ENCODE measurements at places on chromosomes 12 and 14.

DNA sequence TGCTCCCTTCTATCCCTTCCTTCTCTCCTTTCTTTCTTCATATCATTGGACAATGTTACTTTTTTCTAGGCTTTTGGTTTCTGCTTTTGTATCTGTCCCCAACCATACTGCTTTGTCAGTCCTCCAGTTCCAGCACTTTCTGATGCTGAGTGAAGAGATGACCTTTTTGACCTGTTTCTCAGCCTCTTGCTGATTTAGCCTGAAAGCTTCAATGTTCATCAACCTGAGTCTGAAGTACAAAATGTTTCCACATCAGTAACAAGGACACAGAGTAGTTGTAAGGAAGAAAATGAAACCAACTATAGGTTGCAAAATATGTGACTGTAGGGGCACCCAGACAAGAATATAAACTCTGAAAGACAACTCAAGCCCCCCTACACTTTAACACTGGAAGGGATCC is 25.2 kb upstream of the AKAP6 start:
- H3K27me3 ChIP-seq: no peaks in the 10 kb centered on the region
- H3K4me1 ChIP-seq: no peaks in the 10 kb centered on the region
- no peak overlapping the region for H3K4me3 ChIP-seq
- no peak for DNase-seq

GRCh38 chr12:26512213-26512612 is 316.8 kb downstream of the SSPN start:
- H3K27ac ChIP-seq: no peak overlapping the region
- no peak for DNase-seq
- H3K27me3 ChIP-seq: no peaks in the 10 kb centered on the region
- no peaks in the 10 kb centered on the region for H3K4me1 ChIP-seq

- H3K27ac ChIP-seq: no peak overlapping the region
- H3K36me3 ChIP-seq: no peaks in the 10 kb centered on the region
- DNase-seq: no peak
- H3K27me3 ChIP-seq: no peaks in the 10 kb centered on the region
Observed at GRCh38 chr12:54208591-54208990, 19.8 kb upstream of the SMUG1 start.

GRCh38 chr12:116736962-116737773 is 701 bp downstream of the SPRING1 start:
- no peak for DNase-seq
- H3K4me1 ChIP-seq: peaks cover 6% of the 10 kb centered on the region
- peak overlapping the region; percentile 45 for H3K27ac ChIP-seq
- no peaks in the 10 kb centered on the region for H3K27me3 ChIP-seq
- H3K36me3 ChIP-seq: no peaks in the 10 kb centered on the region
- H3K4me3 ChIP-seq: peak overlapping the region; percentile 87

DNA sequence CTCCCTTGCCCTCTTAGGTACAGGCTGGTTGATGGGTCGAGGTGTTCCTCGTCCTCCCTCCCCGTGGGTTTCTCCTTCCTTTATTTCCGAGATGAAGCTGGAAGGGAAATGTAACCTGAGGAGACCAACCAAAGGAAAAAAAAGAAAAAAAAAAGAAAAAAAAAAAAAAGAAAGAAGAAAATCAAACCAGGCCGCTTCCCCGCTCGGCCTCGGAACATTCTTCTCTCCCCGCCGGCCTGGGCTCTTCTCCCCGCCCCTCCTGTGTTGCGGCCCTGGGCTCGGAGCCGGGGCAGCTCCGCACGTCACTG is 1.6 kb upstream of the NFATC4 start:
- peak overlapping the region; percentile 80 for H3K27ac ChIP-seq
- DNase-seq: no peak
- H3K36me3 ChIP-seq: no peaks in the 10 kb centered on the region
- peak overlapping the region; percentile 62 for H3K4me3 ChIP-seq
- H3K4me1 ChIP-seq: peaks cover 16% of the 10 kb centered on the region
- no peaks in the 10 kb centered on the region for H3K27me3 ChIP-seq

GRCh38 chr12:11795192-11795912 is 145.9 kb downstream of the ETV6 start:
- no peaks in the 10 kb centered on the region for H3K27me3 ChIP-seq
- no peaks in the 10 kb centered on the region for H3K36me3 ChIP-seq
- H3K4me3 ChIP-seq: no peak overlapping the region
- H3K27ac ChIP-seq: peak overlapping the region; percentile 64

GRCh38 chr14:99674064-99674650 is 9.9 kb upstream of the CYP46A1 start:
- no peak overlapping the region for H3K4me3 ChIP-seq
- no peaks in the 10 kb centered on the region for H3K27me3 ChIP-seq
- no peaks in the 10 kb centered on the region for H3K36me3 ChIP-seq
- H3K27ac ChIP-seq: no peak overlapping the region

DNA sequence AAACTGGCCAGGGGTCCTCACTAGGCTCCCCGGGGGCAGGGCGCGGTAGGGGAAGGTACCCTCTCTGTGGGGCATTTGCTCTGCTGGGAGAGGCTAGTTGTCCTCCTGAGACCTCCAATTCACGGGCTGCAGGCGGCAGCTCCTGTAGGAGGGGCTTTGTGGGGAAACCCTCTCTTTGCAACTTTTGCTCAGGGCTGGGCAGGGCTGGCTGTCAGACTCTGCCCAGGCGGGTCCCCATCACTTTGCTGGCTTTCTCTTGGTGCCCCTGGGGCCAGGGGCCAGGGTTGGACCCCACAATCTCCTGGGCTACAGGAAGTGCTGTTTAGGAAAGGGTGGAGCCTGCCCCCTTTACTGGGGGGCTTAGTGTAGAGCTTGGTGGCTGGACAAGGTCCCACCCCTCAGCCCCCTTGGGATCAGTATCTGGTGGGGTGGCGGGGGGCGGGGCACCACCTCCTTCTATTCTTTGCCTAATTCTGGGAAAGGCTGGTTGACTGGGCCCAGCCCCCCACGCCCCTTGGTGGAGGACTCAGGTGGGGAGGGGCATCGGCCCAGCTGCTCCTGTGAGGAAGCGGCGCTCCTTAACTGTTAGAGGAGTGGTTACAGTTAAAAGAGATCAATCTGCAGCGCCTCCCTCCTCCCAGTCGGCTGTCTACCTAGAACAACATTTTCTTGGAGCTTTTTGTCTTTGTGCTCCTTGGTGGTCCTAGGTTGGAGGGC is 918.7 kb downstream of the AACS start:
- no peaks in the 10 kb centered on the region for H3K27me3 ChIP-seq
- H3K27ac ChIP-seq: no peak overlapping the region
- H3K36me3 ChIP-seq: no peaks in the 10 kb centered on the region
- H3K4me1 ChIP-seq: no peaks in the 10 kb centered on the region
- DNase-seq: no peak
- H3K4me3 ChIP-seq: peak overlapping the region; percentile 41

GRCh38 chr12:55652352-55652751 is 15.7 kb downstream of the OR10P1 start:
- no peaks in the 10 kb centered on the region for H3K36me3 ChIP-seq
- H3K27ac ChIP-seq: no peak overlapping the region
- peaks cover 6% of the 10 kb centered on the region for H3K4me1 ChIP-seq
- no peak overlapping the region for H3K4me3 ChIP-seq
- H3K27me3 ChIP-seq: no peaks in the 10 kb centered on the region
- no peak for DNase-seq

DNA sequence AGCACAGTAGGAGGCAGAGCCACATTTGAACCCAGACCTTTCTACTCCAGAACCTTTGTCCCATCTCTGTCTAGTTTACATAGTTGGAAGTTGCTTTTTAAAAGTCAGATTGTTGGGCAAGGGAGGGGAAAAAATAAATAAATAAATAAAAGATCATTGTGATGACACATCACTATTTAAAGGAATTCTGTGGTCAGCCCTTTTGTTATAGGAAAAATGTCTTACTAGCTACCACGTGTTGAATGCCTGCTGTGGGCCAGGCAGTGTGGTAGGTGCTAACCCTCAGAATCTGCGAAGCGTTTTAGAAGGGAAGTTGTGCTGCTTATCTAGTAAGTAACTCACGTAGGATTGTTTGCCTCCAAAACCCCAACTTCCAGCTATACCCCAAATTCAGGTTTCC is 62.3 kb downstream of the BHLHE41 start:
- no peak overlapping the region for H3K27ac ChIP-seq
- H3K4me3 ChIP-seq: no peak overlapping the region
- DNase-seq: no peak
- no peaks in the 10 kb centered on the region for H3K27me3 ChIP-seq

GRCh38 chr14:56753396-56753795 is 56.9 kb downstream of the OTX2 start:
- no peak overlapping the region for H3K4me3 ChIP-seq
- no peak for DNase-seq
- H3K36me3 ChIP-seq: no peaks in the 10 kb centered on the region

GRCh38 chr12:65827827-65828231 is 3.5 kb downstream of the HMGA2 start:
- H3K27me3 ChIP-seq: no peaks in the 10 kb centered on the region
- H3K4me3 ChIP-seq: no peak overlapping the region
- no peaks in the 10 kb centered on the region for H3K36me3 ChIP-seq
- no peak for DNase-seq
- H3K4me1 ChIP-seq: peaks cover 18% of the 10 kb centered on the region

DNA sequence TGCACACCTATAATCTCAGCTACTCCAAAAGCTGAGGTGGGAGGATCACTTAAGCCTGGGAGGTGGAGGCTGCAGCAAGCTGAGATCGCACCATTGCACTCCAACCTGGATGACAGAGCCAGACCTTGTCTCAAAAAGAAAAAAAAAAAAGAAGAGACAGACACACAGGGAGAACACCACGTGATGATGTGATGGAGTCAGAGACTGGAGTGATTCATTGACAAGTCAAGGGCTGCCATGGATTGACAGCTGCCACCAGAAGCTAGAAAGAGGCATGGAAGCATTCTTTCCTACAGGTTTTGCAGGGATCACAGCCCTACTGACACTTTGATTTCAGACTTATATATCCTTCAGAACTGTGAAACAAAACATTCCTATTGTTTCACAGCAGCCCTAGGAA is 3.5 kb upstream of the HCFC2 start:
- H3K36me3 ChIP-seq: no peaks in the 10 kb centered on the region
- H3K4me3 ChIP-seq: no peak overlapping the region
- H3K27ac ChIP-seq: no peak overlapping the region

DNA sequence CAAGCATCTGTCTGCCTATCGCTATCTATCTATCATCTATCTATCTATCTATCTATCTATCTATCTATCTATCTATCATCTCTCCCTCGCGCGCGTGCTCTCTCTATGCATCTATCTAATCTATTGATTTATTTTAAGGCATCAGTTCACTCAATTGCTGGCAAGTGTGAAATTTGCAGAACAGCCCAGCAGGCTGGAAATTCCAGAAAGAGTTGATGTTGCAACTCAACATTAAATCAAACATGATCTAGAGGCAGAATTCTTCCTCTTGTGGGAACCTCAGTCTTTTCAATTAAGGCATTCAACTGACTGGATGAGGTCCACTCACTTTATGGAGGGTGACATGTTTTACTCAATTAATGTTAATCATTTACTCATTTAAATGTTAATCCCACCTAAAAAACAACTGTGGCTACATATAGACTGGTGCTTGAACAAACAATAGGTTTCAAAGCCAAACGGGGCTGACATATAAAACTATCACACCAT is 1210.8 kb downstream of the GALC start:
- no peaks in the 10 kb centered on the region for H3K4me1 ChIP-seq
- H3K27me3 ChIP-seq: no peaks in the 10 kb centered on the region
- no peak overlapping the region for H3K27ac ChIP-seq
- no peak for DNase-seq
- no peak overlapping the region for H3K4me3 ChIP-seq
- H3K36me3 ChIP-seq: no peaks in the 10 kb centered on the region

- no peak for DNase-seq
- H3K4me1 ChIP-seq: no peaks in the 10 kb centered on the region
- H3K27ac ChIP-seq: no peak overlapping the region
- H3K27me3 ChIP-seq: no peaks in the 10 kb centered on the region
Observed at GRCh38 chr14:76274324-76274723, 101.6 kb upstream of the ESRRB start.

DNA sequence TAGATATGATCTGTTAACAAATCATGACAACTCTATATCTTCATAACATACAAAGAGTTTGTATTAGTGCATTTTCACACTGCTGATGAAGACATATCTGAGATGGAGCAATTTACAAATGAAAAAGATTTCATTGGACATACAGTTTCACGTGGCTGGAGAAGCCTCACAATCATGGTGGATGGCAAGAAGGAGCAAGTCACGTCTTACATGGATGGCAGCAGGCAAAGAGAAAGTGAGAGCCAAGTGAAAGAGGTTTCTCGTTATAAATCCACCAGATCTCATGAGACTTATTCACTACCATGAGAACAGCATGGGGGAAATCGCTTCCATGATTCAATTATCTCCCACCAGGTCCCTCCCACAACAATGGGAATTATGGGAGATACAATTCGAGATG is 157.6 kb downstream of the DUSP6 start:
- H3K4me1 ChIP-seq: no peaks in the 10 kb centered on the region
- H3K27me3 ChIP-seq: no peaks in the 10 kb centered on the region
- DNase-seq: no peak
- no peak overlapping the region for H3K27ac ChIP-seq
- H3K4me3 ChIP-seq: no peak overlapping the region
- no peaks in the 10 kb centered on the region for H3K36me3 ChIP-seq

DNA sequence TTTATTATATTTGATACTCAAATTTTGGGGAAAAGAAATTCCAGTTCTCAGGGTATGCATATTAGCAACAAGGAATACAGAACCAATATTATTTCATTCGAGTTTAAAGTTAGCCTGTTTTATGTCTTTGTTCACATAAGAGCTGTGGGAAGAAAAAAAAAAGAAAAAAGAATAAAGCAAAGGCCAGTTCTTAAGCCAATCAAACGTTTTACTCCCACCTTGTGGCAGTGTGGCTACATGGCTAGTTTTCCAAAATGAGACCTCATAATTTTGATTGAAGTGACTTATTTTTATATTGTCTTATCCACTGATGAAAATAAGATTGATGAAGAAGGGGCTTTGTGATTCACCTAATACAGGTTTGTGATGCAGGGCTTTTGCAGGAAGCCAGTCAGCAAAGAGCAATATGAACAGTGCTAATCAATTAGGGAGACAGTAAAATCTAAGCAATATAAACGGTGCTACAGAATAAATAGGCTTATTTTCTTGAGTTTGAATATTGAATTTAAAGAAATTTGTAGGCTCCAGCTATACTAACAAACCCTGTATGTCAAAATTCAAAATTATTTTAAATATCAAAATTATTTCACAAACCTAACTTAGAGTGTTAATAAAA is 624.1 kb upstream of the FOXG1 start:
- no peaks in the 10 kb centered on the region for H3K27me3 ChIP-seq
- no peak overlapping the region for H3K4me3 ChIP-seq
- H3K27ac ChIP-seq: no peak overlapping the region
- no peaks in the 10 kb centered on the region for H3K36me3 ChIP-seq

- H3K27ac ChIP-seq: no peak overlapping the region
- no peaks in the 10 kb centered on the region for H3K4me1 ChIP-seq
- H3K27me3 ChIP-seq: no peaks in the 10 kb centered on the region
- DNase-seq: peak; percentile 14
- peak overlapping the region; percentile 25 for H3K4me3 ChIP-seq
Observed at GRCh38 chr12:80708259-80708974, 983 bp downstream of the MYF6 start.

DNA sequence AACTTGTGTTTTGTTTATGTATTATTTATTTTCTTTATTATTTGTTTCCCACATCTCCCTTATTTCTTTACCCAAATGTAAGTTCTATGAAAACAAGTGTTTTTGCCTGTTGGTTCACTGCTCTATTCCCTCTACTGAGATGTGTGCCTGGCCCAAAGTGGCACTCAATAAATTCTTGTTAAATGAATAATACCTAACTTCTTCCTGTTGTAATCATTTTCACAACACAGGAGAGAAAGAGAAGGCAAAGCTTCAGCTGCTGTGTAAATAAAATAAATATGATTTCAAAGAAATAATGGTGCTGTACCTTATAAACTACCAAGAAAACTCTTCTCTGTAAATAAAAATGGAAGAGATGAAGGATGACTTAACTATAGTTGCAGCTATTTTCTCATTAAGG is 116.2 kb downstream of the TRHDE start:
- H3K4me3 ChIP-seq: no peak overlapping the region
- no peaks in the 10 kb centered on the region for H3K36me3 ChIP-seq
- H3K27me3 ChIP-seq: no peaks in the 10 kb centered on the region

Measured in testis (tissue), 5 donors.